ENCODE measurements at places on chromosomes 5 and 9. TPM values are rescaled to one million over a fixed set of nuclear protein-coding genes. Genes with fewer than 3 reads are reported as not detected.

Gene CARTPT
- not detected for total RNA-seq

Gene PRRC2B
- 241 TPM for total RNA-seq

Gene PDE8B
- 0.29 TPM for total RNA-seq

Gene TMEM8B
- 4.5 TPM for total RNA-seq

Gene PDLIM7
- 16.2 TPM for total RNA-seq

Gene MSX2
- 0.12 TPM for total RNA-seq

Gene PRR7
- total RNA-seq = 40.1 TPM

DNA sequence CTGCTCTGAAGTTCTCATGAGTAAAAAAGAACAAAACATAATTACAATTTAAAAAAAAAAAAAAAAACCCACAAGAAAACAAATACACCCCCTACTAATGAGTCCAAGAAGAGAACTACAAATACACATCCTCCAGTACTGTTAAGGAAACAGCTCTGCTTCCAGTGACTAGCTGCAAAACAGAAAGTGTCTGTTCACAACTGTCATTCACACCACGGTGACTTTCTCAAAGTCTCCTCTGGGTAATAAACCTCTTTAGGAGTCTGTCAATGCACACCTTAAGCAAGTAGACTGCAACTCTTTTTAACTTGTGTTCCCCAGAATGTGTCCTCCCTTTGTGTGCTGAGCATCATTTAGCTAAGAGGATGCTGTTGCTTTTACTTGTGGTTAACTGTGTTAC, 6.2 kb downstream of the REEP5 start:
- no peak for DNase-seq

- DNase-seq = no peak
These were observed 84.9 kb upstream of the ANKRD55 start for GRCh38 chr5:56317923-56318561.

DNA sequence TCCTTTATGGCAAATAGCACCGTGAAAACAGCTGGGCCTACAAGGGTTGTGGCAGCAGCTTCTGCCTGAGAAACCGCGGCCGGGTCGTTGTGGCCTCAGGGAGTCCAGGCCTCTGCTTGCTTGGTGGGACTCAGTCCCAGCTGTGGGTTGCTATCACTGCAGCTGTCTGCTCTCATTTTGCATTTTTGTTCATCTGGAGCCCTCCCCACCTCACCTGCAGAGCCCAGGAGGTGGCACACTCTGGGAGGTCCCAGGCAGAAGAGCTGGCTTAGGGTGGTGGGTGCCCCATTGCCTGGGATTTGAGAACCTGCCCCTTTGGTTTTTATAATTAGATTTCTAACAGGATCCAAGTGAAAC, 138.4 kb downstream of the GADD45G start:
- DNase-seq = no peak

- DNase-seq = no peak
These were observed 84.8 kb upstream of the PAM start for GRCh38 chr5:102670224-102670836.

DNA sequence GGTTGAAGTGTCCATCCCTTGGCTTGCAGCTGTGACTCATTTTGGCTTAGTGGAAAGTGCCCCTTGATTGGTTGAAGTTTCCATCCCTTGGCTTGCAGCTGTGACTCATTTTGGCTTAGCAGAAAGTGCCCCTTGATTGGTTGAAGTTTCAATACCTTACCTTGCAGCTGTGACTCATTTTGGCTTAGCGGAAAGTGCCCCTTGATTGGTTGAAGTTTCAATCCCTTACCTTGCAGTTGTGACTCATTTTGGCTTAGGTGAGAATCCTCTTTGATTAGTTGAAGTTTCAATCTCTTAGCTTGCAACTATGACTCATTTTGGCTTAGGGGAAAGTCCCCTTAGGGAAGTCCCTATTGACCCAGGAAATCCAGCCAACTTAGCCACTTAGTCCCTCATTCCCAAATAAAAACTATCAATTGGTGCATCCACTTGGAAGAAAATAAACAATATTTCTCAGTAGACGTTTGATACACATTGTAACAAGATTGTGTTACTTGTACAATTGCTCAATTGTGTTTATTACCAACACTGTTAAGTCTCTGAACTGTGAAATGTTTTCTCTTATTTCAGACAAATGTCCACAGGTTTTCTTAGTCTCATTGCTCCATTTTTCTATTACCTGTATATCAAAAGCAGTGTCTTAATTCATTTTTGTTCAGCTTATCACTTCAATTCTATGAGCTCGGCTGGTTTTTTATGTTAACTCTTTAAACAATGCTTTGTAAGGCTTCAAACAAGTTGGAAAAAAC, 2308.8 kb upstream of the ACO1 start:
- DNase-seq = no peak

All from T-helper 17 cell (primary cell).